Activated CD4-positive, alpha-beta T cell treated with anti-CD3 and anti-CD28 coated beads, Interleukin-2, amount 10 ng/mL, durations not matched to agents 7 days and 5 days (primary cell): ENCODE measurements at places on chromosomes 2 and 18. TPM values are rescaled to one million over a fixed set of nuclear protein-coding genes. Genes with fewer than 3 reads are reported as not detected.

LIMS3 gene
- not detected for total RNA-seq

TCF23 gene
- not detected for total RNA-seq

APOB gene
- total RNA-seq, result not detected

POU3F3 gene
- not detected for total RNA-seq

C2orf74 gene
- 7.1 TPM for total RNA-seq

DNA sequence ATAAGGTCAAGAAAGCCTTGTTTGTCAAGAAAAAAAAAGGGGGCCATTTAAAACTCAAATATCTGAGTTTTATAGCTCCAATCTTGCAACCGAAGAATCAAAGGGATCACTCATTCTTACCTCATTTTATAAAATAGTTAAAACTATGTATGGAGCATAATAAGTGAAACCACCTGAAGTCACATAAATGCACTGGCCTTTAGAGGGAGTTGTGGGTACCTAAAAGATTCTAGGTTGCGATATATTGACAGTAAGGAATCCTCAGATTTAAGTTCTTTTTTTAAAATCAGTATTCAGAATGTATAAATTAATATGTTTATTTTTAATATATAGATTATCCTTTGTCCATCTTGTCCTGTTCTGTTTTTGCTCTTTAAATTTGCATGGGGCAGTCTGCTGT is 3.4 kb downstream of the ARHGAP28 start:
- H3K36me3 ChIP-seq, result no peaks in the 10 kb centered on the region
- peaks cover 28% of the 10 kb centered on the region for H3K27me3 ChIP-seq
- DNase-seq, result no peak
- no peak overlapping the region for H3K4me3 ChIP-seq
- H3K27ac ChIP-seq, result no peak overlapping the region

DNA sequence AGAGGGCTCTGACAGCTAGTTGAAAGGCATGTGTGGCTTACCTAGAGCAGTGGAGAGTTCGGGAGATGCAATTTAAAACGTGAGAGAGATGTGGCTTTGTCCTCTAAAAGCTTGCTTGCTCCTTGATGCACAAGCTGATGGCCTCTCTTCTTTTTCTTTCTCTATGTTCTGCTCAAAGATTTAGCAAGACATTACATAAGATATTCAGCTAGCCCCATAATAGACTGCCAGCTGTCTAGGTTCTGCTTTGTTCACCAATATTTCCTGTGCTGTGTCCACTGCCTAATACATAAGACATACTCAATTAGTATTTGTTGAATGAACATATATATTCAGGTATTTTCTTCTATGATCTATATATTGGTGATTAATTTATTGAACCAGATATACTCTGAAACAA is 31.1 kb downstream of the SPATS2L start:
- H3K4me3 ChIP-seq, result no peak overlapping the region
- no peaks in the 10 kb centered on the region for H3K27me3 ChIP-seq
- H3K27ac ChIP-seq, result no peak overlapping the region
- H3K4me1 ChIP-seq, result peaks cover 20% of the 10 kb centered on the region
- DNase-seq, result no peak

DNA sequence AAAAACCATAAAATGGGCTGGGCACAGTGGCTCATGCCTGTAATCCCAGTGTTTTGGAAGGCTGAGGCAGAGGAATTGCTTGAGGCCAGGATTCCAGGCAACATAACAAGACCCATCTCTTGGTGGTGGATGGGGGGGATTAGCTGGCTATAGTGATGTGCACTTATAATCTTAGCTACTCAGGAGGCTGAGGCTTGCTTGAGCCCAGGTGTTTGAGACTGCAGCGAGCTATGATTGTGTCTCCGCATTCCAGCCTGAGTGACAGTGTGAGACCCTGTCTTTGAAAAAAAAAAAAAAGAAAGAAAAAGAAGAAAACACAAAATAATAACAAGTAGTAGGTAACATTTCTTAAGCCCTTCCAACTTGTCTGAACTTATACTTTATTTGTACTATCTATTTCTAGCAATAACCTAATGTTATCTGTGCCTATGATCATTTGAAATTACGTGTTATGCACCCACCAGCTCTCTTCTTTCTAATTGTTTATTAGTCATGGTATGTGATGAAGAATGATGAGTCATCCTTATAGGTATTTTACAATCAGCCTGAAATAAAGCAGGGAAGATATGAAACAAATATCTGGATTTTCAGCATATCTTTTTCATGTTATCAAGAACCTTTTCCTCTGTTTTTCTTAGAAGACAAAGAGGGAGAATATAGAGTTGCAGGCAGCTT is 129.3 kb upstream of the UNC80 start:
- H3K27ac ChIP-seq, result no peak overlapping the region
- no peaks in the 10 kb centered on the region for H3K4me1 ChIP-seq
- no peak for DNase-seq
- H3K4me3 ChIP-seq, result no peak overlapping the region
- H3K36me3 ChIP-seq, result no peaks in the 10 kb centered on the region

GRCh38 chr2:113854208-113854607 is 35.7 kb upstream of the ACTR3 start:
- peaks cover 11% of the 10 kb centered on the region for H3K4me1 ChIP-seq
- no peaks in the 10 kb centered on the region for H3K27me3 ChIP-seq
- DNase-seq, result no peak
- H3K36me3 ChIP-seq, result peaks cover 8% of the 10 kb centered on the region
- no peak overlapping the region for H3K27ac ChIP-seq

DNA sequence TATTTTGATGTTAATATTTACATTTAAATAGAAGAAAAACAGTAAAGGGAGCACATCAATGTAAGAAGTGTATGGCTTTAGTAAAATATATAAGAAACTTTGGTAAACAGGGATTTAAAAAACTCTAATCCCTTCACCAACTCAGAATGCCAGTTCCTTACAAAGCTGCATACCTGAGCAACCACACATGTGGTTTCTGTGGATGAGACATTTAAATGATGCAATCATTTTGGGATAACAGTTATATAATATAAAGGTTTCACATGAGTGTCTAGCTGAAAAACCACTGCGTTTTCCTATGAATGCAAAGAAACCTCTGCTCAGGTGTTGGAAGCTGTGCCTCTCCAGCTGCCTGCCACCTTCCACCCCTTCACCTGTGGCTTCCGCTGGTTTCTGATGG is 209.1 kb upstream of the REV1 start:
- no peaks in the 10 kb centered on the region for H3K27me3 ChIP-seq
- H3K27ac ChIP-seq, result no peak overlapping the region
- no peak overlapping the region for H3K4me3 ChIP-seq
- no peak for DNase-seq

- H3K36me3 ChIP-seq, result peaks cover 40% of the 10 kb centered on the region
- no peaks in the 10 kb centered on the region for H3K4me1 ChIP-seq
- H3K27ac ChIP-seq, result no peak overlapping the region
- H3K27me3 ChIP-seq, result no peaks in the 10 kb centered on the region
- DNase-seq, result no peak
Measured at GRCh38 chr2:134361648-134362047, 107.8 kb downstream of the MGAT5 start.

DNA sequence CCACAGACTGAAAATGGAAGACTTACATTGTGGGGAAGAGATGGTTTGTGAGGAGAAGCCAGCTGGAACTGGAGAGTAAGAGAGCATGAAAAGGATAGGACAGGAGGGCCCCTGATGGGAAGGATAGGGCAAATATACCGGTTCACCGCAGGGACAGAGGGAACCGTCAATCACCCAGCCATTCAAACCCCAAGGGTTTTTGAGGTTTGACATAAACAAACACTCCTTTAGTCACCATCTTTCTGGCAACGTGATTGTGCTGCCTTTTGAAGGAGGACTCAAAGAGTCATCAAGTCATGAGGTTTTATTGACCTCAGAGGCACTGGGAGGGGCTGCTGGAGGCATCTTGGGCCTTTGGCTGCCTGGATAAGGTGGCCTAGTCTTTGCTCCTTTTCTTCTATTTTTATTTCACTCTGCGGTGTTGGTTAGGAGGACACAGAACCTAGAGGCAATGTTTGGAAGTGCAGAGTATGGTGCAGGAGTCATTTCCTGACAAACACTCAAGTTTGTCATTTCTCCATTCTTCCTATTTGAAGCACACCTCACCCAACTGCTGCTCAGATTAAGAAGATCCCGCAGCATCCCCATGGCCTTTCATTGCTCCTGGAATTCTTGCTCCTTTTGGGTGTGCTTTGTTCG is 487.3 kb upstream of the SPRED2 start:
- no peaks in the 10 kb centered on the region for H3K36me3 ChIP-seq
- DNase-seq, result no peak
- no peaks in the 10 kb centered on the region for H3K4me1 ChIP-seq
- no peak overlapping the region for H3K27ac ChIP-seq

- H3K4me3 ChIP-seq, result no peak overlapping the region
- H3K27me3 ChIP-seq, result peaks cover 18% of the 10 kb centered on the region
- H3K36me3 ChIP-seq, result peaks cover 4% of the 10 kb centered on the region
Measured at GRCh38 chr2:126729896-126730295, 73.9 kb downstream of the GYPC start.

DNA sequence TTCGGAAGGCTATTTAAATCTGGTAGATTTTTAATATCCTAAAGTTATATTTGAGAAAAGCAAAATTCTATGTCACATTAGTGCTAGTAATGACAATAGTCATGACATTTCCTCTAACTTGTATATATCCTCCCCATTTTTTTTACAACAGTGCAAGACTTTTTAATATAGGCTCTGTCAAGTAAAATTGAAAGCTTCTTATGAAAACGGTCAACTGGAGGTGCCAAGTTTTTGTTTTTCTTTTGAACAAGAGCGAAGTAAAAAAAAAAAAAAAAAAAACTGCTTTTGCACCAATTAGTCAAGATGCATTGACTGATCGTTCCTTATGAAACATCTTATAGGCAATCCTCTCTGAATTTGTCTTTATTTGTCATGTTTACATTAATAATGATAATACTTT is 389.3 kb downstream of the STK39 start:
- DNase-seq, result no peak
- H3K4me1 ChIP-seq, result peaks cover 2% of the 10 kb centered on the region
- no peaks in the 10 kb centered on the region for H3K36me3 ChIP-seq
- no peak overlapping the region for H3K27ac ChIP-seq
- H3K4me3 ChIP-seq, result no peak overlapping the region
- H3K27me3 ChIP-seq, result peaks cover 12% of the 10 kb centered on the region

DNA sequence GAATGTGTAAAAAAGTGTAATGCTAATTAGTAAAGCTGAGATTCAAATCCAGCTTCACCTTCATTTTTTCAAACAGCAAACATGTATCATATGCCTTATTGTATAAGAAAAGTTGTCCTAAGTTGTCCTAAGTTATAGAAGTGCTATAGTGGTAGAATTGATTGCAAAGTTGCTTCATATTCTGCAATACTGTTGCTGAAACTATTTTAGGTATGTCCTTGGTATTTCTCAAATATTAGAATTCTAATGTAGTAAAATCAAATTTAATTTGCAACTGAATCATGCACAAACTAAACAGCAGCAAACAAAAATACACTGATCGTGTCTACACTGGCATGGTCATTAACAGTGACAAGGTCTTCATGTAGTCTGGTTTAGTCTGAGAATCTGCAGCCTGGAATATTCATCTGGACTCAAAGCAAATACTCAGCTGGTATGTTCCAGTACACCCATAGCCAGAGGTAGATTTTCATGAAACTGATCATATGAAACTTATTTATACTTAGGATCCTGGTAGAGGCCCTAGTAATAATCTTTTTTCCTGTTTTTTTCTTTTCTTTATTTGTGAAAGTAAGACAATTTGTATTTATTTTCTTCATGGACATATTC is 555.6 kb upstream of the ZEB2 start:
- H3K4me3 ChIP-seq, result no peak overlapping the region
- no peaks in the 10 kb centered on the region for H3K36me3 ChIP-seq
- no peaks in the 10 kb centered on the region for H3K4me1 ChIP-seq
- no peaks in the 10 kb centered on the region for H3K27me3 ChIP-seq

- no peaks in the 10 kb centered on the region for H3K36me3 ChIP-seq
- H3K27me3 ChIP-seq, result no peaks in the 10 kb centered on the region
- no peak overlapping the region for H3K4me3 ChIP-seq
- H3K4me1 ChIP-seq, result no peaks in the 10 kb centered on the region
- no peak overlapping the region for H3K27ac ChIP-seq
Measured at GRCh38 chr2:232478571-232479340, 8.9 kb downstream of the ECEL1 start.

DNA sequence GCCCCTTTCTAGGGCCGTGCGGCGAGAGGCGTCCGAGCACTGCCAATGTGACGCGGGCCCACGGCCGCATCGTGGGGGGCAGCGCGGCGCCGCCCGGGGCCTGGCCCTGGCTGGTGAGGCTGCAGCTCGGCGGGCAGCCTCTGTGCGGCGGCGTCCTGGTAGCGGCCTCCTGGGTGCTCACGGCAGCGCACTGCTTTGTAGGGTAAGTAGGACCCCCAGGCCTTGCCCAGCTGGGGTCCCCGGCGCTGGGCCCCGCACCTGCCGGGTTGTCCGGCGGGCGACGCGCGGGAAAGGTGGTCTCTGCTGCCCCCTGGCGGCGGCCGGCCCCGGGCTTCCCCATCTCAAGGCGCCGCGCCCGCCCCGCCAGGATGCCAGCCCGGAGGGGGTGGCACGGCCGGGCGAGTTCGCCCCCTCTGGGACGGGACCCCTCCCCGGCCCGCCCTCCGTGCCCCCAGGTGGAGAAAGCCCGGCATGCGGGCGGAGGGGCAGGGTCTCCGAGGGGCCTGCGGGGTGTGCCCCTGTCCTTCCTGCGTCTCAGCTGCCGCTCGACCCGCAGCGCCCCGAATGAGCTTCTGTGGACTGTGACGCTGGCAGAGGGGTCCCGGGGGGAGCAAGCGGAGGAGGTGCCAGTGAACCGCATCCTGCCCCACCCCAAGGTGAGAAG is 1.9 kb downstream of the PRSS56 start:
- H3K4me1 ChIP-seq, result peaks cover 8% of the 10 kb centered on the region
- H3K27me3 ChIP-seq, result peaks cover 17% of the 10 kb centered on the region
- H3K4me3 ChIP-seq, result no peak overlapping the region
- no peaks in the 10 kb centered on the region for H3K36me3 ChIP-seq
- peak; percentile 59 for DNase-seq
